CD8-positive, alpha-beta memory T cell (primary cell): ENCODE measurements at places on chromosomes 7 and 10. TPM values are rescaled to one million over a fixed set of nuclear protein-coding genes. Genes with fewer than 3 reads are reported as not detected.

SPDYE5 gene
- not detected for total RNA-seq

CHRM2 gene
- total RNA-seq: not detected

CALY gene
- total RNA-seq: 0.92 TPM

NPY gene
- total RNA-seq: not detected

FAM185A gene
- total RNA-seq: 11.4 TPM

C10orf67 gene
- total RNA-seq: not detected

SMURF1 gene
- 14.8 TPM for total RNA-seq

PDE1C gene
- not detected for total RNA-seq

ACTL6B gene
- not detected for total RNA-seq

ATOH7 gene
- not detected for total RNA-seq

ADAP1 gene
- total RNA-seq: 67.7 TPM

RNF133 gene
- total RNA-seq: not detected

ADAM22 gene
- total RNA-seq: 4.3 TPM

SRRM3 gene
- total RNA-seq: not detected

GRCh38 chr10:77498210-77498609, 139.4 kb downstream of the KCNMA1 start:
- DNase-seq: no peak
- H3K4me3 ChIP-seq: no peak overlapping the region
- no peaks in the 10 kb centered on the region for H3K36me3 ChIP-seq
- H3K4me1 ChIP-seq: no peaks in the 10 kb centered on the region

GRCh38 chr7:149286811-149287400, 24.9 kb downstream of the ZNF783 start:
- no peaks in the 10 kb centered on the region for H3K36me3 ChIP-seq
- DNase-seq: no peak
- H3K27ac ChIP-seq: no peak overlapping the region

- no peak for DNase-seq
- H3K27ac ChIP-seq: no peak overlapping the region
- H3K27me3 ChIP-seq: no peaks in the 10 kb centered on the region
Measured at GRCh38 chr7:31056775-31057346, 4.8 kb downstream of the ADCYAP1R1 start.

DNA sequence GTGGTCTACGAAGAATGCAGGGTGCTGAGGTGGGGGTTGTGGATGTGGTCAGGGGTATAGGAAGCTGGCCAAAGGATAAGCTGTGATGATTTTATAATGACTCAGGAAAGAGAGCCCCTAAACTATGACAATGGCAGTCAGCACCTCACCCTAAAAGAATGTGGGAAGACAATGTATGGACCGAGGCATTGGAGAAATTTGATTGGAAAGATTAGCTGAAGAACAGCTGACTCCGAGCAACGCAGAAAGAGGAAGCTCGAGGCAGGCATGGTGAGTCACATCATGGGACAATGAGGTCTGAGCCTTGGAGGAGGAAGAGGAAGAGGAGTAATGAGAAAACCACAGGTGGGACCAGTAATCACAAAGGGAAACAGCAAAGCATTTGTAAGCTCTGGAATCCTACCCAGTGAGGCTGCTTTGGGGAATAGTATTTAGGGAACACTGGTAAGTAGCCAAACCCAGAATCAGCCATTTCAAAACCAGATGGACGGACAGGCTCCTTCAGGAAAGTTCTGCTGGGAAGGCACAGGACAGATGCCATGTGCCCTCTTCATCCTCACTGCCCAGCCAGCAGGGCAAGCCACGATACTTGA, 295.4 kb downstream of the PRPF18 start:
- no peak for DNase-seq
- H3K27ac ChIP-seq: no peak overlapping the region
- peaks cover 3% of the 10 kb centered on the region for H3K27me3 ChIP-seq

DNA sequence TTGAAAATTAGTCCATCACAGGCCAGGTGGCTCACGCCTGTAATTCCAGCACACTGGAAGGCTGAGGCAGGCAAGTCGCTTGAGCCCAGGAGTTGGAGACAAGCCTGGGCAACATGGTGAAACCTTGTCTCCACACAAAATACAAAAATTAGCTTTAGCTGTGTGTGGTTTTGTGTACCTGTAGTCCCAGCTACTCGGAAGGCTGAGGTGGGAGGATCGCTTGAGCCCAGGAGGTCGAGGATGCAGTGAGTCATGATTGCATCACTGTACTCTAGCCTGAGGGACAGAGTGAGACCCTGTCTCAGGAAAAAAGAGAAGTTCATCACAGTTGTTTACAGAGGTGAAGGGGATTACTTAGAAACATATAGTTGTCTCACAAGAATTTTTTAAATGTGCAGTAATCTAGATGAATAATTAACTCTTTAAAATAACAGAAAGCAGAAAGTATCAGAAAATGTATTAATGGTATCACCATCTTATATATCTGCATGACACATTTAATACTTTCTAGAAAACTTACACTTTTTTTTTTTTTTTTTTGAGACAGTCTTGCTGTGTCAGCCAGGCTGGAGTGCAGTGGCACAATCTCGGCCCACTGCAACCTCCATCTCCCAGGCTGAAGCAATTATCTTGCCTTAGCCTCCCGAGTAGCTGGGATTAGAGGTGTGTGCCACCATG, 8.9 kb downstream of the LCOR start:
- H3K27me3 ChIP-seq: no peaks in the 10 kb centered on the region
- no peak overlapping the region for H3K4me3 ChIP-seq
- H3K36me3 ChIP-seq: no peaks in the 10 kb centered on the region
- DNase-seq: no peak

GRCh38 chr7:155184923-155185322, 112.8 kb upstream of the INSIG1 start:
- H3K4me3 ChIP-seq: no peak overlapping the region
- H3K36me3 ChIP-seq: no peaks in the 10 kb centered on the region
- H3K27ac ChIP-seq: no peak overlapping the region
- H3K27me3 ChIP-seq: no peaks in the 10 kb centered on the region
- H3K4me1 ChIP-seq: no peaks in the 10 kb centered on the region
- DNase-seq: no peak

- no peak overlapping the region for H3K4me3 ChIP-seq
- H3K27me3 ChIP-seq: no peaks in the 10 kb centered on the region
- no peak overlapping the region for H3K27ac ChIP-seq
Measured at GRCh38 chr10:127411062-127411461, 138.0 kb upstream of the NPS start.

DNA sequence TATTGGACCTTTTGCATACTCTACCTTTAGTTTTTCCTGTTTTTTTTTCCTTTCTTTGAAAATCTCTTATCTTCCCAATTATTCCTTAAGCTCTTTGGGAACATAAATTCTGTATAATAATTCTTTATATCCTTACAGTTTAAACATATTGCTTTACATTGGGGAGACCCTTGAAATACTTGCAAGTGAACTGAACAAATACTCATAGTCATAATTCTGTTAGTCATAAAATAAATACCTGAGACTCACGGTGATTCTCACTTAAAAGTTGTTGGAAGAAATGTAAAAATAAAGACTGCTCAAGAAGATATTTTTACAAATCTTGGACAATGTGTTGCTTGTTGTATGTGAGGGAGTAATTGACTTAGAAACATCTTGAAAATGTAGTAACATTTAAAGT, 515.2 kb upstream of the POT1 start:
- H3K36me3 ChIP-seq: no peaks in the 10 kb centered on the region
- no peak overlapping the region for H3K27ac ChIP-seq
- DNase-seq: no peak
- no peaks in the 10 kb centered on the region for H3K4me1 ChIP-seq
- H3K4me3 ChIP-seq: no peak overlapping the region
- no peaks in the 10 kb centered on the region for H3K27me3 ChIP-seq

DNA sequence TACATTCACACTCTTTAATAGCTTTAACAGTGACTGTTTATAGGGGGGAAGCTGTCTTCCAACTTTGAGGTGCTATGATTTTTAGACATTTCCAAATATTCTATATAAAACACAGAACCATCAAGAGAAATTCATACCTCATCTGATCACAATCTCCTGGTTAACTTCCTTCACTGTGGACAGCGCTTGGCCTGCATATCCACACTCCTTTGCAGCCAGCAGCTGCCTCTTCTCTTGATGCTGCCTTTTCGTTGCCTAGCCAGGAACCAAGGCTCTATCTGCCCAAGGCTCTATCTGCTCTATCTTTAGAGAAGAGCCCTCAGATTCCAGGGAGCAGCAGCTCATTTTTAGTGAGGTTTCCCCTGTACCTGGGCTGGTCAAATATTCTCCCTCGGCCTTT, 252.0 kb downstream of the PTEN start:
- H3K4me3 ChIP-seq: no peak overlapping the region
- no peak for DNase-seq
- H3K27me3 ChIP-seq: no peaks in the 10 kb centered on the region
- H3K4me1 ChIP-seq: peaks cover 22% of the 10 kb centered on the region
- no peak overlapping the region for H3K27ac ChIP-seq

DNA sequence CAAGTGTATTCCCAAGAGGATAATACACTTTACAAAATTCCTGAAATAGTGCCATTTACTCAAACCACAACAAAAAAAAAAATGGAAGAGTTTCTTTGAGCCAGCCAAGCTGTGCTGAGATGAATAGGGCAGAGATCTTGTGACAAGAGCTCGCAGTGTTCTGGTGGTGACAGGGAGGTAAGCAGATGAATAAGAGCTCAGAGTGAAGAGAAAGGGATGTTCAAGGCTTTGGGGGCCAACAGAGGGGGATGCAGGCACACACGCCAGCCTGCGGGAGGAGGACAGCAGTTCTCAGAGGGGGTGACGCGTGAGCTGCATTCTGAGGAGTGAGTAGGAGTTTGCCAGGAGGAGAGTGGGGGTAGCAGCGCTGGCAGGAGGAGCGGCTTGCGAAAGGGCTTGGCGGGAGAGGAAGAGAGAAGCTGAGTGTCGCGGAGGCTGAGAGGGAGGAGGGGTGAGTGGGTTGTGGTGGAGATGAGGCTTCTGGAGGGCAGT, 194.4 kb upstream of the IMMP2L start:
- H3K36me3 ChIP-seq: no peaks in the 10 kb centered on the region
- no peaks in the 10 kb centered on the region for H3K27me3 ChIP-seq
- no peak overlapping the region for H3K27ac ChIP-seq
- H3K4me3 ChIP-seq: no peak overlapping the region
- H3K4me1 ChIP-seq: no peaks in the 10 kb centered on the region

- DNase-seq: no peak
- H3K27me3 ChIP-seq: peaks cover 7% of the 10 kb centered on the region
- no peaks in the 10 kb centered on the region for H3K4me1 ChIP-seq
- no peaks in the 10 kb centered on the region for H3K36me3 ChIP-seq
Measured at GRCh38 chr10:43962346-43963191, 313.9 kb upstream of the ZNF32 start.

DNA sequence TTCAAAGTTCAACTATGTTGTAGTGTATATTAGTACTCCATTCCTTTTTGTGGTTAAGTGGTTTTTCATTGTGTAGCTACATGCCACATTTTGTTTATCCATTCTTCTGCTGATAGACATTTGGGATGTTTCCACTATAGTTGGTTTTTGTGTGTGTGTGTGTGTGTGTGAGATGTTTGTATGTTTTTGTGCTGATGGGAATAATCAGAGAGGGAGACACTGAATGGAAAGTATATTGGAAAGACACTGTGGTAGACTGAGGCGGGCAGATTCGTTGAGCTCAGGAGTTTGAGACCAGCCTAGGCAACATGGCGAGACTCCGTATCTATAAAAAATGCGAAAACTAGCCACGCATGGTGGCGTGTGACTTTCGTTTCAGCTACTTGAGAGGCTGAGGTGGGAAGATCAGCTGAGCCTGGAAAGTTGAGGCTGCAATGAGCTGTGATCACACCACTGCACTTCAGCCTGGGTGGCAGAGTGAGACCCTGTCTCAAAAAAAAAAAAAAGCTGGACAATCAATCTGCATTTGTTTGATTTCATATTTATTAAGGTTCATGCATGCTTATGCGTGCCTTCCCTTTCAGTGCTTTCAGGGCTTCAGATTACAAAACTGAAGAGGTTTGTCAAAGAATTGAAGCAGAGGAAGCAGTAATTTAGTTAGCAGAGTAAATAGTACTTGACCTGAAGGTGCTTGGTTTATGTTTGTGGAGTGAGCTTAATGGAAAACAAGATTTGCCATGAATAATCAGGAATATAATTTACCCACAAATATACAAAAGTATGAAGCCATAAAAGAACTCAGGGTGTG, 14.7 kb downstream of the SEC24C start:
- no peaks in the 10 kb centered on the region for H3K27me3 ChIP-seq
- DNase-seq: peak; percentile 37
- H3K36me3 ChIP-seq: peaks cover 47% of the 10 kb centered on the region
- peaks cover 53% of the 10 kb centered on the region for H3K4me1 ChIP-seq

GRCh38 chr7:28037220-28038010, 143.2 kb downstream of the JAZF1 start:
- no peaks in the 10 kb centered on the region for H3K4me1 ChIP-seq
- H3K27ac ChIP-seq: no peak overlapping the region
- no peaks in the 10 kb centered on the region for H3K27me3 ChIP-seq

GRCh38 chr7:48130658-48131108, 40.6 kb upstream of the ABCA13 start:
- H3K27me3 ChIP-seq: no peaks in the 10 kb centered on the region
- H3K4me1 ChIP-seq: no peaks in the 10 kb centered on the region
- H3K27ac ChIP-seq: no peak overlapping the region

- no peak overlapping the region for H3K27ac ChIP-seq
- no peak overlapping the region for H3K4me3 ChIP-seq
- peaks cover 3% of the 10 kb centered on the region for H3K4me1 ChIP-seq
- no peaks in the 10 kb centered on the region for H3K27me3 ChIP-seq
Measured at GRCh38 chr10:129497013-129497412, 30.0 kb downstream of the MGMT start.

- no peaks in the 10 kb centered on the region for H3K4me1 ChIP-seq
- H3K36me3 ChIP-seq: no peaks in the 10 kb centered on the region
- no peak overlapping the region for H3K4me3 ChIP-seq
- no peak overlapping the region for H3K27ac ChIP-seq
- DNase-seq: no peak
- H3K27me3 ChIP-seq: no peaks in the 10 kb centered on the region
Measured at GRCh38 chr7:142886866-142887265, 1.3 kb upstream of the TRPV6 start.

DNA sequence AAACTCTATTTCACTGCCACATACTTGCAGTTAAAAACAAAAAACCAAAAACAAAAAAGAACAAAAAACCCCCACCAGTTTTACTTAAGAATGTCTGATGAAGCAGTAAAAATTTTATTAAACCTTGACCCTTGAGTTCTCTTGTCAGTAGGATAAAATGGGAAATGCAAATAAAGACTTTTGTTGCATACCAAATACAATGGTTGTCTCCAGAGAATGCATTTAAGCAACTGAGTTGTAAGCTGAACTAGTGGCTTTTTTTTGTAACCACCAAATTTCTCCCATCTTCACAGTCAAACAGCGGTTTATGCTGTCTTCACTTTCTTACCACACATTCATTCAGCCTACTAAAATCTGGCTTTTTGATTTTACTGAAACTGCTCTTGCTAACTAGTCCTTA, 3.1 kb downstream of the SYPL1 start:
- DNase-seq: no peak
- H3K4me1 ChIP-seq: peaks cover 45% of the 10 kb centered on the region
- no peaks in the 10 kb centered on the region for H3K27me3 ChIP-seq
- H3K4me3 ChIP-seq: no peak overlapping the region
- H3K27ac ChIP-seq: no peak overlapping the region
- no peaks in the 10 kb centered on the region for H3K36me3 ChIP-seq

GRCh38 chr10:100328198-100328597, 1.8 kb downstream of the PKD2L1 start:
- H3K4me3 ChIP-seq: no peak overlapping the region
- H3K27me3 ChIP-seq: no peaks in the 10 kb centered on the region
- no peak for DNase-seq
- no peaks in the 10 kb centered on the region for H3K36me3 ChIP-seq
